DMS 273 treated with DMSO at 0.1 percent for 48 hours (cell line): ENCODE measurements at places on chromosomes 1 and 21.

DNA sequence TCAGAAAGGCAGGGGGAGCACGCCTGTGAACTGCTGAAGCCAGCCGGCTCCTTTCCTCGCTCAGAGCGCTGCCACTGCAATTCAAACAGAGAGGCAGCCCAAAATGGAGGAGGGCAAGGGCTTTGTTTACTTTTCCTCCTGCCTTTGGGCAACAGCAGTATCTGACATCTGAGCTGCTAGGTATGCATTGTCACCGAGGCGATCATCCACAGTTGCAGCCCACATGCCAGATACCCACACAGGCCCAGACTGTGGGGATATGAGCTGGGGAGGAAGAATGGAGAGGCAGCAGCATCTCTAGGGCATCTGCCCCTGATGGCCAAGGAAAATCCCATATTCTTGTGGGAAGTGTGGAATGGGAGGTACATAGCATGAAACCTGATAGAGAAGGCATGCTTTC is 357.1 kb downstream of the BARHL2 start:
- DNase-seq: no peak

DNA sequence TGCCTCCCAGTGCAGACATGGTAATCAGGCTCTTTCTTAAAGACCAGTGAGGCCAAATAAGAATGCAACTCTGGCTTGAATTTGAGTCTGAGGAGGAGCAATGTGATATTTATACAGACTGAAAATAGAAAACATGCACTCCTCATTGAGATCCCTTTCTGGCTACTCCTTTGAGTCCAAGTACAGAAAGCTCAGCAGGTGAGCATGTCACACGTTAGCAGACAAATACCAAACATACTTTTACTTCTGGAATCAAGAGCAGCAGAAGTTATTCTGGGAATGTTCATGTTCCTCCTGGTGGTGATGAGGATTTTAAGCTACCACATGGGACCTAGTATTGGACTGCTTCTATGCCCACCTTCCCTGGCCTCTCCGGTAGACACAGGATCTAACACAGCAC is 48.3 kb downstream of the PGBD5 start:
- DNase-seq: no peak

DNA sequence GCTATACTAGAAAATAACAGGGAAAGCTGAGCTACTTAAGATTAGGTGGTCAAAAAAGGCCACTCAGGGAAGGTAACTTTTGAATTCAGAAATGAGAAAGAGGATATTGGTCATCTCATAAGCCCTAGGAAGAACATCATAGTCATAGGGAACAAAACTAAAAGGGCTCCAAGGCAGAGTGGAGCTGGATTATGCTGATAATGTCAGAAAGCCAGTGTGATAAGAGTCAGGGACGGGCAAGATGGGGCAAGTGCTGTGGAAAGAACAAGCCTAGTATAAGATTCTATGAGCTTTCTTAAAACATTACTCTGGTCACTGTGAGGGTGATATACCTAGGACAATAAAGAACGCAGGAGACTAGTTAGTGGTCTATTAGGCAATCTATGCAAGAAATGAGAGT is 106.6 kb downstream of the DUSP10 start:
- DNase-seq: no peak

- DNase-seq: no peak
Observed at GRCh38 chr1:2604156-2604843, 17.7 kb downstream of the PRXL2B start.

GRCh38 chr1:16083486-16083885 is 10.0 kb upstream of the FAM131C start:
- DNase-seq: no peak

DNA sequence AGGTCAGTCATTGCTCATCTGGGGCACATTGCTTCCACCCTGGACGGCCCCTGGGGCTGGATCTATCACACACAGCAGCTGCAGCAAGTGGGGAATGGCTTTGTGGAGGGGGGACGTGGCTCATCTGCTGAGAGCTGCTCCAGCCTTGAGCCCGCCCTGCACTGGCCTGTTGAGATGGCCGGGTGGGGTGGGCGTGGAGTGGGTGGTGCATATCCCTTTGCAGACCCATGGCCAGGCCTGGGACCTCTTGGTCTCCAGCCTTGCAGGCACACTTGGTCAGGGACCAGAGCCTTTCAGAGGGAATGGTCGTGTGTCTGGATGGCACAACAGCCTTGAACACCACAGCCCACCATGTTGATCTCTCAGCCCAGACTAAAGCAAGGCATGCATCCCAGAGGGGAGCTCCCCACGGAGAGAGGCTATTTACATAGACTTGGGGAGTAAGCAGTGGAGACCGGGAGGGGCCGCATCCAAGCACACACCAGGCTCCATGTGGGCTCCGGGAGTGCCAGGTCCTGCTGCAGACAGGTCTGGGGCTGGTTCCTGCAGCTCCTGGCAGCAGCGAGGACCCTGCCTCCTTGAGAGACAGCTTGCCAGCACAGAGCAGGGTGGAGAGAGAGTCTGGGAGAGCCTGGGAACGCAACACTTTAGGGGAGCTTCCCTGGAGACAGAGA is 52.8 kb upstream of the SELENON start:
- no peak for DNase-seq

DNA sequence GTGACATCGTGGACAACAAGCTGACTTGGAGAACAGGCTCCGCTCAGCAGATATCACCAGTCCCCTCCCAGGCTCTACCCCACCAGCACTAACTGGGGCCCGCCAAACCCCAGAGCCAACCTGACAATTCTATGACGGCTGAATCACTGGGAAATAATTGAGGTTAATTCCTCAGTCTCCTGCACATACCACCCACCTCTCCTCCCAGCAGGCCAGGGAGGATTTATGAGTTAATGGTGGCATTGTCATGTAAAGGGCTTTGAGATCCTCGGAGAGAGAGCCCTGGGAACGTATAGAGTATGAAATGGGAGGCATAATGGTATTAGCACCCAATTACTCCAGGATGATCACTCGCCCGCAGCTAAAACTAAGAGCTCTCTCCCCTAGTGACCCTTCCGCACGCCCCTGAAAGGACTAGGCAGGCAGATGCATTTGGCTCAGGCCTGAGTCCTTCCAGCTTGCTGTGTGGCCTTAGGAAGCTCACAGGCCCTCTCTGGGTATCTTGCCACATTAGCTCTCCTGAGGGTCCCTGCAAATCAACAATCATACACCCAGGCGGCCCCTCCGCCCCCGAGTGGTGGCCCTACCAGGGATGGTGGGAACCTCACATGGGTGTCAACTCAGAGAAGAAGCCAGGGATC is 27.3 kb upstream of the PAX7 start:
- no peak for DNase-seq

DNA sequence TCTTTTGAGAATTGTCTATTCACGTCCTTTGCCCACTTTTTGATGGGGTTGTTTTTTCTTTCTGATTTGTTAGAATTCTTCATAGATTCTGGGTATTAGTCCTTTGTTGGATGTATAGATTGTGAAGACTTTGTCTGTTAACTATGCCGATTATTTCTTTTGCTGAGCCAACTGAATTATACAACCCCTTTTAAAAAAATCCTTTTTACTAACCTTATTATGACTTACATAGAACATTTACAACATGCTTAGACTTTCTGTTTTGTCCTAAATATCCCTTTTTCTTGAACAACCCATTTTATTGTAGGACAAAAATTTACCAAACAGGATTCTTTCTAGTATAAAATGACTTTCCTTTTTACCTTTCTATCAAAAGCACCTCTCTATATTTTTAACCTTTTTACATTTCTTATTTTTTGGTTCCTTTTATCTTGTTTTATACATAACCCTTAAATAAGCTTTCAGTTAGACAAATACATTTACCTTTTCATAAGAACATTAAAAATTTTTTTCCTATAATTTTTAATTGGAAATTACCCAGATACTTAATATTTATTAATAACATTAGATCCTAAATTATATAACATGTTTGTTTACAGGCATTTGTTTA is 70.4 kb upstream of the TTLL7 start:
- DNase-seq: no peak

DNA sequence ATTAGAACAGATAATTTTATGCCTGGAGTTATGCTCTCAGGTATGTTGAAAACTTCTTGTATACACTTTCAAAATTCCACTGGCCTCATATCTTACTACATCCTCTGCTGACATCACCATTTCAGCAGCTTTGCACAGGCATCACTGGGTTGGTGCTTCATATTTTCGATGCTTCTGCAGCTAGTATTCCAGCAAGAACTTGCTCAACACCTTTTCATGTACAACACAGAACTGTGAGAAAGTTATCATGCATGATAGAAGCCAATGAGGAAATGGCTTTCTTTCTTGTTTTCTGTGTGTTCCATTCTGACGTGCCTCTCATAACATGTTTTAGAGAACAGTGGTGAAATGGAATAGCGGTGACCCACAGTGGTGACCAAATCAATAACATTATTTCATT is 5.1 kb upstream of the GBP5 start:
- DNase-seq: no peak

DNA sequence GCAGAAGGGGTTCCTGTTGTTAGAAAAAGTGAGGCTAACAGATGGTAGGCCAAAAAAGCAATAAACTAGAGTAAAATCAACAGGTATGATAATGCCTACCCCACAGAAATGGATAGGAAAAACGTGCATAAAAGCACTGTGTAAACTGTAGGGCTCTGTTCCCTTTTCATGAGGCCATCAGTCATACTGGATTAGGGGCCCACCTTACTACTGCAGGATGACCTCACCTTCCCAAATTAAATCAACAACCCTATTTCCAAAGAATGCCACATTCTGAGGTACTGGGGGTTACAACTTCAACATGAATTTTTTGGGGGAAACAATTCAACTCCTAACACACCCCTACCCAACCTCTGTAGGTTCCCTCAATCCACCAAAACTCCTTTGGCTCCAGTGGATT is 54.9 kb downstream of the KIAA1614 start:
- no peak for DNase-seq

GRCh38 chr1:209224886-209225285 is 358.6 kb upstream of the CAMK1G start:
- no peak for DNase-seq

DNA sequence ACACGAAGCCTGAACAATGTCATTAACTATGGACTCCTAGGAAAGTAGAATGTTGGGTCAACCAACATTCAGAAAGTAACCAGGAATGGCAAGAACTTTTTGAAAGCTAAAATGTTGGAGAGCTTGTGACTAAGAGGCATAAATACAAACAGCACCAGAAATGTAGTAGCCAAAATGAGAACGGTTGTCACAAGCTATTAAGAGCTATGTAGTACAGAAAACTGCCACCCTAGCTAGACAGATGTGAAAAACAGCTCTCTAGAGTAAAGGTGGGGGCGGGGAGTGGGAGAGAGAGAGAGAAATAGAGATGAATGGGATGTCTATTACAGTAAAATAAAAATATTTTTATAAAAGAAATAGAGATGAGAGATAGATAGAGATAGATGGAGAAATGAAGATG is 35.1 kb downstream of the SLC44A5 start:
- DNase-seq: no peak

DNA sequence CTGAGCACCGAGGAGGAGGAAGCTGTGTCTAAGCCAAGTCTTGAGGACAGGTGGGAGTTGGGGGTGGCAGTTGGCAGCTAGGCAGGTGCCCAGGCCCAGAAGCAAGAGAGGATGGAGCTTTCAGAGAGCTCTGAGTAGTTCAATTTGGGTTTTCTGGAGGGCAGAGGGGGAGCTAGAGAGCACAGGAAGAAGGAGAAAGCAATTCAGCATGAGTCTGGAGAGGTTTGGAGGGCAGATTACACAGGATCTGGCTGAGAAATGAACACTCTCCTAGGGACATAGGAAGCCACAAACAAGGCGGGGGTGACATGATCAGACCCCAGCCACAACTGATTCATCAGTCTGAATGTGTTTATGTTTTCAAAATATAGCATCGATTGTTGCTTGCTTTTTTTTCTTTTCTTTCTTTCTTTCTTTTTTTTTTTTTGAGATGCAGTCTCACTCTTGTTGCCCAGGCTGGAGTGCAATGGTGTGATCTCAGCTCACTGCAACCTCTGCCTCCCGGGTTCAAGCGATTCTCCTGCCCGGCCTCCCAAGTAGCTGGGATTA is 23.8 kb downstream of the PTPRF start:
- no peak for DNase-seq
